Endothelial cell (in vitro differentiated cells): ENCODE measurements at places on chromosomes 11 and 22. TPM values are rescaled to one million over a fixed set of nuclear protein-coding genes. Genes with fewer than 3 reads are reported as not detected.

Gene SUSD2
- 0.38 TPM for total RNA-seq

Gene CDC42BPG
- 4.1 TPM for total RNA-seq

Gene SLC37A2
- total RNA-seq, result 0.49 TPM

Gene CLCF1
- total RNA-seq, result 12.6 TPM

GRCh38 chr11:104876861-104877431 is 21.3 kb downstream of the CASP12 start:
- H3K27me3 ChIP-seq, result no peaks in the 10 kb centered on the region
- no peak overlapping the region for H3K27ac ChIP-seq
- peaks cover 8% of the 10 kb centered on the region for H3K4me1 ChIP-seq
- DNase-seq, result no peak
